ENCODE measurements at places on chromosomes 13 and 19.

- DNase-seq, result no peak
These were observed 19.0 kb upstream of the N4BP2L1 start for GRCh38 chr13:32446773-32447465.

DNA sequence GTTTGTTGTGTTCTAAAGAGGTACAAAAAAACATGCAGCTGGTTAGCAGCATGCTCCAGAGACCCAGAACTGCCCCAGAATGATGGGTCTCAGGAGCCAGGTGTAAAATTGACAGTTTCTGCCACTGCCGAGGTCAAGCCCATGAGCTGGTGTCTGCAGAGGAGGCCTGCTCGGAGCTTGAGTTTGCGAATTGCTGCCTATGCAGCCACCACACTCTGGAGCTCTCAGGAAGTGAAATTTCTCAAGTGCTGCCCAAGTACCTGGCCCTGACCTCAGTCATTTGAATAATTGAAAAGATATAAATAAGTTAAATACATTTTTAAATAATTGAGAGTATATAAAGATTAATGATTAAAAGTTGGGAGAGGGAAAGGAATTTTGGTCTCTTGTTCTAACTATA is 66.4 kb downstream of the ZAR1L start:
- DNase-seq, result no peak

GRCh38 chr19:16249826-16250404 is 52.2 kb downstream of the AP1M1 start:
- no peak for DNase-seq

DNA sequence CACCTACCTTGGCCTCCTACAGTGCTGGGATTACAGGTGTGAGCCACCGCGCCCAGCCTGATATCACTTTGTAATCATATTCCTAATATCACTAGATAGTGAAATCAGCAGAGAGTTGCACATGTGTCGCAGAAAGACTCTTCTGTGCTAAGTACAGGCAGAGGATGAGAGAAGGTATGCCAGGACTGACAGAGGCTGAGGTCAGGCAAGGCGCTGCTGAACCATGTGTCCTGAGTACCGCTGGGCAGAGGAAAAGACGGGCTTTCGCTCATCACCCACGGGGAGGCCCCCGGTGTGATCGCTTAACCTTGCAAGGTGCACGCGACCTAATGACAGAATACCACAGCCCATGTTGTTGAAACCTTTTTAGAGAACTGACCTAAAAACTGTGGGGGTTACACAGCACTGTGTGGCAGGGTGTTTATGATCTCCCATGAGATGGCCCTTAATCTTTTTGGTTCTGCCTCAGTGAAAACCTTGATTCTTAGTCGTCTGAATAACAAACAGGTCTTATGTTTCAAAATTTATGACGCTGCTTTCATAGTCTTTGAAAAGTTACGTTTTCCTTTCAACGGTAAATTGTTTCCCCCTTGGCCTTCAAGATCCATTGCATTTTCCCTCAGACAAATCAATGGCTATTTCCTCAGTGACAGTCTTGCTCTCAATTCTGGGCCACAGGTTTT is 12.2 kb downstream of the GJA3 start:
- DNase-seq, result no peak

DNA sequence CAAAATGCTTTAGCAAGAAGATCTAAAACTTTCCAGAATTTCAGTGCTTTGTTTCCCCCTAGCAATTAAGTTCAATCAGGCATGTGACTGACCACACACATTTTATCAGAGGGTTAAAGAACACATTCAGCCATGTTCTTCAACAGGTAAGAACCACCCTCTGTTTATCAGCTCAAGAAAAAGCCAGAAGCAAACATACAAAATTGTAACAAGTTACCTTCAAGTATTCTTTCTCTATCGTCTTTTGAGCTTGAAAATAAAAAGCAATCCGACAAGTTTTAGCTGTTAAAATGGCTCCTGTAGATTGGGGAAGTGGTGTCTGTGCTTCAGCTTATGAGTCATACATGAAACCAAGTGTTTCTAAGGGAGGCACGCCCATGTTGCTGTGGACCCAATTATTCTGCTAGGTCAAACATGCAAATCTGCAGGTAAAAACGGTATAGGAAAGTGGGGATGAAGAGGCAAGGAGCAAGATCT is at the start of gene ELF1:
ELF1 (minus strand) TSS at position 306 of the 477 bp plus-strand sequence. CDS start 37,262 bp downstream, outside the sequence.
- no peak for DNase-seq
